ENCODE measurements at places on chromosomes 16 and 17. TPM values are rescaled to one million over a fixed set of nuclear protein-coding genes. Genes with fewer than 3 reads are reported as not detected.

Gene SRCIN1
- 3.0 TPM for polyA plus RNA-seq

Gene MED9
- 17.5 TPM for polyA plus RNA-seq

Gene CCDC92B
- polyA plus RNA-seq = 0.14 TPM

Gene GP2
- 0.95 TPM for polyA plus RNA-seq

Gene KAT2A
- polyA plus RNA-seq = 44.3 TPM

Gene ZNF768
- 50.6 TPM for polyA plus RNA-seq

Gene MYADML2
- not detected for polyA plus RNA-seq

Gene OR1F1
- polyA plus RNA-seq = not detected

GRCh38 chr16:11557801-11558200, 28.9 kb downstream of the LITAF start:
- DNase-seq = no peak

DNA sequence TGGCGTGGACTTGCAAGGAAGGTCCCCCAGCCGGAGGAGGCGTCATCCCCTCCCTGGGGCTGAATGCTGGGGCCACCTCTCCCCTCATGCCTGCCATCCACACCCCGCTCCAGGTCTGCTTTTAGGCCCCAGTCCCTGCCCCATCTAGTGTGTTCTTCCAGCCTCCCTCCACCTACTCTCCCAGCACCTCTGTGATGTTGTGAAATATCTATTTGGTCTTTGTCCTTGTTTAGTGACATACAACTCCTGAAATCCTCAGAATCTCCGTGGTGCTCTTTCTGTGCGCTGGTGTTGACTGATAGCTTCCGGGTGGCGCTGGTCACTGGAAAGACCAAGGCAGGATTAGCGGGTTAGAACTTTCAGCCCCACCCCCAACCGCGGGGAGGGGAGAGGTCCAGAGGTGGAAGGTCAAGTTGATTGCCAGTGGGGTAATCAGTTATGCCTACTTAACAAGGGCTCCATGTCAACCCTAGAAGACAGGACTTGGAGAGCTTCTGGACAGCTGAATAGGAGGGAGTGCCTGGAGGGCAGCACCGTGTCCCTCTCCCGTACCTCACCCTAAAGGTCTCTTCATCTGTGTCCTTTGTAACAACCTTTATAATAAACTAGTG, 10.1 kb downstream of the TBC1D24 start:
- DNase-seq = no peak

DNA sequence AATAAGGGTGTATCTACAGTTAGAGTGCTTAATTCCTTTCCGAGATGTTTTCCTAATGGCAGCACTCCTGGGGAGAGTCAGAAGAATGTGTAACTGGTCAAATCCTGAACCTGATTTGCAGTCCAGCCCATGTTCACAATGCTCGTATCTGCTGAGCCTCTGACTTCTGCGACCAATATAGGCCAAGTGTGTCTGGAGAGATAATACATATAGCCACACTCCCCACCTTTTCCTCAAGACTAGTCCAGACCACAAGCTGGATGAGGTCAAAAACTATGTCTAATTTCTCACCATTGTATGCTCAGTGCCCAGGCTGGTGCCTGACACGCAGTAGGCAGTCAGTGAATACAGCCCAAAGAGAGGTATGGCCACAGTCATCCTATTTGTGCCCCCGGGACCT, 58.0 kb downstream of the XYLT1 start:
- DNase-seq = no peak

DNA sequence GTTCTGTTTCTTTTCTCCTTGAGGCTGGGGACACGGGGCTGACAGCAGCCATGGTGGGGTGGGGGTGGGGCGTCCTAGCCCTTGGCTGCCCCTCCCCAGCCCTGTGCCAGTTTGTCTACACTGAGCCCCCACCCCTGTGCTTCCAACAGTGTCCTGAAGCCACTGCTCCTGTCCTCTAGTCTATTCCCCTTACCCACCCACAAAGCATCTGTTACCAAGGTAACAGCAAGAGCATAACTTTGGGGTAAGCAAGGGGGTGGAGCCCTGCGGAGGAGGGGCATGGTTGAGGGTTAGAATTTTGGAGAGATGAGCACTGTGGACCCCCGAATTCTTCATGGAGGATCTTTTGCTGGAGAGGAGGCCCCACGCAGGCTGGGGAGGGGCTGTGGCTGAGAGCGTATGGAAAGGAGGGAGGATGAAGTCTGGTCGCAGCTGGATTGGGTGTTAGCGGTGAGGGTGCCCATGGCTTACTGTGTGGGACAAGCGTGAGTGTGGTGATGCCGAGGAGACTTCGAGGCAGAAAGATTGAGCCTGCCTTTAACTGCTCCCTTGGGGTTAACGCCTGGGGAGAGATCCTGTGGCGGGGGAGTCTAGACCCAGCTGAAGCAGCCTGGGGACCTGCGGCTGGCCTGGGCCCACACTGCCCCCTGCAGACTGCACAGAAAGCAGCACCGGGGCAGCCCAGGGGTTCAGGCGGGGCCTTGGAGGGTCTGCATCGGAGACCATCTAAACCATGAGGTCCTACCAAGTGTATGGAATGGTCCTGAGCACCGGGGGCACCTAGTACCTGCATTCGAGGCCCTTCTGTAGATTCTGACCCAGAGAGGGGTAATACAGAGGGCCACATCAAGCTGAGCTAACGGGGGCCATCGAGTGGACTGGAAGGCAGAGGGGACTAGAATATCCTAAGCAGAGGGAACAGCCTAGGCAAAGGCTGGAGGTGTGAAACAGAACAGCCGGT, 6.1 kb upstream of the STAC2 start:
- DNase-seq = no peak

DNA sequence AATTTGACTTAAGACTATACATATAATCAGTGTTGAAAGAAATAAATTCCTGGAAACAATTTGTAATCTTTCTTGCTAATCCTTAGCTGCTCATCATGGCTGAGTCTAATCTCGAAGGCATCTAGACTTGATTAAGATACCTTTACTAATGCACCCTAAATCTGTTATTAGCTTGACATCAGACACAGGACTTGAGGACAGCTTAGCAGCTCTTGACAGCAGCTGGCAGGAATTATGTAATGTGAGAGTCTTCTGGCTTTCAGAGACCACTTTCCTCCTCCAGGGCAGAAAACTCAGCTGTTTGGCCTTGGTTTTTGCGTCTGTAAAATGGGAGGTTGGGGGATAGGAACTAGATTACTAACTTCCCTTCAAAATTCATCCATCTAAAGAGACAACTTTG, 7.1 kb upstream of the MPP2 start:
- no peak for DNase-seq

GRCh38 chr17:61464130-61464842, 12.1 kb downstream of the TBX4 start:
- DNase-seq = no peak

DNA sequence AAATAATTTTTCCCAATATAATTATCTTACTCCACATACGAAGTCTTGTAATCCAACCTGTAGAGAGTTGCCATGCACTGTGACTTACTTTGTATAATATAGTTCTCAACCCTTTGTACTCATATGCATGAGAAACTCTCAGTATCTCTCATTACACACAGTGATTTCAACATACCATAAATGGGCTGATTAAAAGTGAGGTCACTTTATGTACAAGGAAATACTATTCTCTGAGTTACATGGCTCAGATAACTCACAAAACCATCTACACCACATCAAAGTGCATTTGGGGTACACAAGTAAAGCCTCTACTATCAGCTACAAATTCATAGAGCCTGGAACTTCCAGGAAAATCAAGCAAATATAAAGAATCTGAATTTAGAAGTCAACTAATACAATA, 27.9 kb downstream of the SLFN12 start:
- DNase-seq = no peak

DNA sequence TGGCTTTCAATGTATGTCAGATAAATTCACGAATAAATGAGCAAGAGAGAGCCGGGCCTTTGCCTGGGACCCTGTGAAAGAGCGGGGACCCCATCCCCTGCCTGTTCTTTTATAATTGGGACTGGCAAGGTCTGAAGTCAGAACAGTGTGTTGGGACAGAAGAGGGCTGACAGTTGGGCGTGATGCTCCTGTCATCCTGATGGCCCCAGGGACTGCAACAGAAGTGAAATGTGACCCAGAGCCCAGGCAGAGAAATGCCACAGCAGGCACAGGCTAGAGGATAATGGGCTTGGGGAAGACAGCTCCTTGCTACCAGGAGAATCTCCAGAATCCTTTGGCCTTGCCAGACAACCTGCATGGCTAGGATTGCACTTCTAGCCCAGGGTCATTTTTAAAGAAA, 37.9 kb downstream of the GSG1L start:
- no peak for DNase-seq

- no peak for DNase-seq
These were observed 256.9 kb downstream of the C16orf95 start for GRCh38 chr16:87060034-87060986.

GRCh38 chr17:32461498-32461852, 17.2 kb downstream of the PSMD11 start:
- no peak for DNase-seq

DNA sequence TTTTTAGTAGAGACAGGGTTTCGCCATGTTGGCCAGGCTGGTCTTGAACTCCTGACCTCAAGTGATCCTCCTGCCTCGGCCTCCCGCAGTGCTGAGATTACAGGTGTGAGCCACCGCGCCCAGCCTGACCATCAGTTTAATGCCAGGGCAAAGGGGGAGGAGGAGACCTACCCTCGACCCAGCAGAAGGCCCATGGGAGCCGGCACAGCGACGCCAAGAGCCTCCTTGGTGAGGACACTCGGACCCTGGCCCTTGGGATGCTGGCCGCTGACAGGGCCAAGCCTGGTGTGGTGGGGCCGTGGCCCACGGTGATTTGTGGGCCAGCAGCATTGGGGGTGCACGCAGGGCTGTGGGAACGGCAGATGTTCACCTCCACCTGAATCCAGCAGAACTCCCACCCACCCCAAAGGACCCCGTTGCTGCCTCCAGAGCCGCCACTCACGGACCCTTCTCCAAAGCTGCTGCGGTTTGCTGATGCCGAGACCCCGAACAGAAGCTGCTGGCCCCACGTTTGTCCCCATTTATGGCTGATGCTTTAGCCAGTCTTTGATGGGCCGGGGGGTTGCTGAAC, 20.0 kb downstream of the UTS2R start:
- no peak for DNase-seq

- DNase-seq = no peak
These were observed 10.6 kb upstream of the TMIGD1 start for GRCh38 chr17:30344283-30345088.

DNA sequence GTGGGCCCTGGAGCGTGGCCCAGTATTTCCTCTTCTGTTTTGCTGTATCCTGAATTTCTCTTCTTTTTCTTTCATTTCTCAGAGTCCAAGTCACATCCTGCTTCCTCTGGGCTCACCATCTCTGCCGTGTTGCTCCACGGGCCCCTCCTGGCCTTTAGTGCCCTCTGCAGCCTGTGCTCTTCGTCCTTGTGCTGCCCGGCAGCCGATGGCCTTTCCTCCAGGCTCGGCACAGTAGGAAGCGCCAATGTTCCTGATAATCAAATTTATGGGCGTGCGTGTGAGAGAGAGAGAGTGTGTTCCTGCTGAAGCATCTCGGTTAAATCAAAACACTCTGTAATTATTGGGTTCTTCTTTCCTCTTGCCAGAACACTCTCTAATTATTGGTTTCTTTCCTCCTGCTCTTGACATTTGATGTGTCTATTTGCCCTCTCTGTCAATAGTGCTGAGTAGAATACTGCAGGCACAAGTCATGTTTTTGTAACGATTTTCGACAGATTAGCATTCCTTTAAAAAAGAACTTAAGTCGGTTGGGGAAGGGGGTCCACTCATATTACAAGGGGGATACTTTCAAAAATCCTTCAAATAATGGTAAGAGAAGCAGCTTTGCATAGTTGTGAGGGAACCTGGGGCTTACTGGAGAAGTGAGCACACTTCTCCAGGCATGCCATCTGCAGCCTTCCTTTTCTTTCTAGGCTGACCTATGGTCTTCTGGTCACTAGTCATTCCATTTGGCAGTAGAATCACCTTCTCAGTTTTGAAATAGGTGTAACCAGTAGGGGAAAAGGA, 126.6 kb downstream of the RPTOR start:
- DNase-seq = no peak

- DNase-seq = no peak
These were observed 32.8 kb downstream of the HELZ start for GRCh38 chr17:67212231-67212630.

DNA sequence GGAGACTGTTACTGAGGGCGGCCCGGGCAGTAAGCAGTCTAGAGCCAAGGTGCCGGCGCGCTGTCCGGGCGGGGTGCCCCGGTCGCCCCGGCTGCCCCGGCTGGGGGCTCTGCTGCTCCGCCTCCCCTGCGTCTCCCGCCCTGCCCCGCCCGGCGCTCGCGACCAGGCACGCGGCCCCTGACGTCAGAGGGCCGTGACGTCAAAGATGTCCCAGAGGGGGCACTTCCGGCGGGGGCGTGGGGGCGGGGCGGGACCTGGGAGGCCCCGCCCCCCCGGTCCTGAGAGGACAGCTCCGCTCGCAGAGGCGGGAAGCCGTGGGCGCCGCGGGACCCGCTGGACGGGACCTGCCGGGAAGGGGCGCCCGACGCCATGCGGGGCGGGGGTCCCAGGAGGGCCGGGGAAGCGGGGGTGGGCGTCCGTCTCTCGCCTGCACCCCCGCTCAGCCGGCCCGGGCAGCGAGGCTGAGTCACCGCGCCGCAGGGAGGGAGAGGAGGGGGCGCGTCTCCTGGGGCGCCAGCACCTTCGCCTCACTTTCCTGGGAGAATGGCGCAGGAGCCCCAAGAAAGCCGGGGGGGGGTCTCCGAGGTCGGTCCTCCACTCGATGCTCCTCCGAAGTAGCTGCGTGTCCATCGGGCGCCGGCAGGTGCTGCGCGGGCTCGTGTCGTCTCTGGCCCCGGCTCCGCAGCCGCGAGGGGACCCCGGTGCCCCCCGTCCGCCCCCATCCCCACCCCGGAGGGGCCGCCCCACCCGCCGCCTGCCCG, 4.4 kb upstream of the HIC1 start:
- no peak for DNase-seq

DNA sequence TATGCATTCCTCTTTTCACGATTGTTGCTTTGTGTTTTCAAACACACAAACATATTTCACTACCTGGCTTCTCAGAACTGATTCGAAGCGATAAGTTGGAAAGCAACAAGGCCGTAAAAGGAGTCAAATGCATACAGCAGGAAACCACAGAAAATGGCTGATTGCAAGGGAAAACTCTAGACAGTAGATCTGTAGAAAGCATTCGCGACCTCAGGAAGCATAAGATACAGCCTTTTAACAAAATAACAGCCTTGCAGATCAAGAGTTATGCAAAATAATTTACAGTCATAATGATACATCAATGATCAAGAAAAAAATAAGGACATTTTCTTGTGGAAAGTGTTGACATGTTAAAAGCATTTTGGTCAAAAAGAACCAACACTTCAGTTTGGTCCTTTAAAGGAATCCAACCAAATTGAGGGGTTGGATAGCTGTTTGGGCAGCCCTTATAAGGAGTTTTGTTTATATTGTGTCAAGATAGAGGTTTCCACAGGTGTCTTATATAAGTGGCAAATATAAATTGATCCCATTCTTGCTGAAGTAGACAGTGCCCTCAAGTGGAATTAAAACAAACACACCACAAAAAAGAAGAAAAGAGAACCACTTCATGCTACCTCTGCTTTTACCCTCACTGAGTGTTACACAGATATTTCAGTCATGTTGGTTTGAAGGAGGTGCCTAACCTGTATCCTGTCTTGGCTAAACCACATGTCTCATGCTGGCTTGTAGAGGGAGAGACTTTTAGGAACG, 5.5 kb downstream of the CYLD start:
- no peak for DNase-seq

Data from urinary bladder (tissue), 4 donors.